ENCODE measurements at places on chromosomes 3 and 15.
A peak's percentile ranks its signal among the peaks of the same experiment; 100 is the strongest.

DNA sequence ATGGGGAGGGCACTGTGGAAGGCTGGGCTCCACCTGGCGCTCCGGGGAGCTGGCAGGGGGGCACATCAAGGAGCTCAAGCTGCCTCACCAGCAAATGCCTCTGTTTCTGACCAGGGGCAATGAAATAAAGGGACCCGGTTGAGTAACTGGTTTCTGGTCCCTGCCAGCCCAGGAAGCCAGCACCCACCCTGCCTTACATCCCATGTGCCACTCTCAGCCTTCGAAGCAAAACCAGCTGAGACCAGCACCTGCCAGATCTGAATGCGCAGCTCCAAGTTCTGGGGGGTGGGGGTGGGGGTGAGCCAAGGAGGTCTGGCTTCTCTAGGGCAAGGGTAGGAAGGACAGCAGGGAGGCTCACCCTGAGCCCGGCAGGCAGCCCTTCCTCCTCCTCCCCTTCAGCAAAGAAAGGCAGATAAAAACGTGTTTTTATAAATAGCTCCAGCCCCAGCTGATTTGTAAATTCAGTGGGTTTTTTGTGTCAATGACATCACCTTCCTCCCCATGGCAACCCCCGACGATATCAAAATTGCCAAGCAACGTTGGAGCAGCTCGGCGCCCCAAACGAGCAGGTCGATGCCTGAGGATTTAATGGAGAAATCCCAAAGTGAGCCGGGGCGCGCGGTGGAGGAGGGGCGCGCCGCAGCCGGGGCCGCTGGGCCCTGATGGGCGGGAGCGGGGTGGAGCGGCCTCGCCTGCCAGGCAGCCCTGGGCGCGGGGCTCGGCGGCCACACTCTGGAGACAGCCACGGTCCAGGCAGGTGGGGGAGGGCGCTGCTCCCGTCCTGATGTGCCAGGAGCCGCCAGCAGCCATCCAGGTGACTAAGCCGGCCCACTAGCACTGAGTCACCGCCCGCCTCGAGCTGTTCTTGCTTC lies at the start of gene PAK6:
TSS of gene PAK6 (plus strand) at position 532 of the 872 bp plus-strand sequence. CDS start 25,723 bp downstream, outside the sequence.
- peak; percentile 43 for DNase-seq

DNA sequence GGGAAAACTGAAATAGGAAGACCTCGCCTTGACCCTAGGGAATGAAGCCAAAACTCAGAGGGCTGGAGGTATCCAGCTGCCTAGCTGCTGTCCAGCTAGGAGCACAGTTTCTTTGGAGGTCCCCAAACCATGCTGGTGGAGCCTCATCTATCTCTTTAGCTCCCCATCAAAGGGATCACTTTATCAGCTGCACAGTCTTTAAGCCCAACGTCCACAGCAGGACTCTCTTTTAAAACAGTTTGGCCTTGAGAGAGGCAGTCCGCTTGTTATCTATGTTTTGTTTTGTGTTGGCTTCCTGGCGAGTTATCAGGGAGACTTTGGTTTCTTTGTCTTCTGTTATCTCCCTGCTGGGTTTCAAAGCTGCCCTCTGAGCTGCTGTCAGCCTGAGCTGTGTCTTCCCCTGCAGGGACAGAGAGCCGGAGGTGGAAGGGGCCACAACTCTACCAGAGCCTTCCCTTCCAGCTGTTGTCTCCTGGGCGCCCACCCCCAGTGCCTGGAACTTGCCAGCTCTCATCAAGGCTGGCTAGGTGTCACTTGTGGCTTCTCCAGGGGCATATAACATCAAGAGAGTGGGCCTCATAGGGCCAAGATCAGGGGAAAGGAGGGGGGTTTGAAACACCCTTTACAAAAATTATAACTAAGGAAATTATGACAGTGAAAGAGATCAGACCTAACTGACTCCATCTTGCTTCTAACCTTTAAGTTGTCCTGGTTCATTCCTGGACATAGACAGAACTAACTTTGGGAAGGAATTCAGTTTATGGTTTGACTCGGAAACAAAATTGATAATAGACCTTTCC lies 61.4 kb upstream of the C15orf39 start:
- no peak for DNase-seq

GRCh38 chr3:73465926-73466325 lies 158.8 kb downstream of the PDZRN3 start:
- no peak for DNase-seq

DNA sequence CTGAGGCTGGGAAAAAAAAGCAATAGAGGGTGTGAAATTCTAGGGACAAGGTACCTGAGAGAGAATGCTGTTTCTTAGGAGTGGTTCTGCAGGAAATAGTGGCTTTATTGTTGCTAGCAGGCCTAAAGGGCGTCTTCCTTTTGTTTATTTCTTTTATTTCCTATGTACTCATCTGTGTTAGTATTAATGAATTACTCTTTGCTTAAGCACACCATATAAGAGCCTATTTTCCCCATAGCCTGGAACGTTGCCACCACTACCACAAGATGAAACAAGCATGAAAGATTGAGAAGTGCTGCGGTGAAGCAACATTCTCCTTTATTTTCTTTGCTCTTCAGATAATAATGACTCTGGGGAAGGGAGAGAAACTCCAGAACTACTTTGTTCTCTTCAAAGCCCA lies 21.3 kb upstream of the GOLIM4 start:
- no peak for DNase-seq

GRCh38 chr3:57967590-57967989 lies 40.6 kb upstream of the FLNB start:
- no peak for DNase-seq

- DNase-seq = no peak
Observed at GRCh38 chr15:91965501-91966193, 112.1 kb downstream of the SLCO3A1 start.

DNA sequence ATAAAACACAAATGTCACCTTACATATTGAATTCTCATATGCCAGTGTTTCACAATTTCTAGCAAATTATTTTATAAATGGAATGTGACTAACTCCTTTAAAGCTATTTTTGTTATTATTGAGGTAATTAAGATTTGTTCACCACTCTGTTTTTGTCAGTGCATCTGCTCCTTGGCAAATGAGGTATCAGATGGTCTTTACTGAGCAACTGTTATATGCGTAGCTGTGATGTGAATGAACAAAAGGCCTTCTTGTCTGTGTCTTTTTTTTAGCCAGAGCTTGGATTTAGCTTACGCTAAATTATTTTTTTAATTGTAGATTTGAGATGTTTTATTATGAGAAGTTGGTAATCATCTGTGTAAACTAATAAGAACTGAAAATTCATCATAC lies 125.3 kb downstream of the IL5RA start:
- DNase-seq = no peak

DNA sequence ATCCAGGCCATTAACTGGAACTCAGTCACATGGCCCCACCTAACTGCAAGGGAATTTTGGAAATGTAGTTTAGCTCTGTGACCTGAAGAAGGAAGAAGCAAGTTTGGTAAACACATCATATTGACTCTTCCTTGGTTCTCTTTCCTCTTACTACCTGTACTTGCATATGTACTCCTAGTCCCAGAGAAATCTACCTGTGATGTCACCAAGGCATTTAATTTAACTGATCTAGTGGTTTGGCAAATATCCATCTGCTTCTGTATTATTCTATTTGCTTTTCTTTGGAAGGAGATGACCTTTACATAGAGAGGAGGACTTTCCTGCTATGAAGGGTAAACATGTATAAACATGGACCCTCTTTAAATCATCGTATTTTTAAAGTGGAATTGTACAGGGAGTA lies 150.8 kb downstream of the TMEM108 start:
- DNase-seq = no peak

DNA sequence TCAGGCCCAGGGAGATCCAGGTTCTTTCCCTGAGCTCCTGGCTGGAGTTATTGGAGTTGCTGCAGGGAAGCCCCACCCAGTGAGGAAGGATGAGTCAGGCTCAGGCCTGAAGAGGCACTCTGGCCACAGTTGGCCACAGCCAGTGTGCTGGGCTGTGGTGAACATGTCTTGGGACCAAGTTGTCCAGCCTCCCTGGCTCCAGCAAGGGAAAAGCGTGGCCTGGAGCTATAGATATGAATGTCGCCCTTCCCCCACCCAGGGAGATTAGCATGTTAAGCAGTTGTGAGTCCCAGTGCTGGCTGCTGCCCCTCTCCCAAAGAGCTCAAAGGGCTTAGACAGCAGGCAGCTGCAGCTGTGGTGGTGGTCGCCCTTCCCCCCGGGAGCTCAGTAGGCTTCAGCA lies 963.2 kb downstream of the ROBO2 start:
- DNase-seq = no peak

GRCh38 chr3:37144806-37145205 lies 29.6 kb downstream of the LRRFIP2 start:
- DNase-seq = no peak

DNA sequence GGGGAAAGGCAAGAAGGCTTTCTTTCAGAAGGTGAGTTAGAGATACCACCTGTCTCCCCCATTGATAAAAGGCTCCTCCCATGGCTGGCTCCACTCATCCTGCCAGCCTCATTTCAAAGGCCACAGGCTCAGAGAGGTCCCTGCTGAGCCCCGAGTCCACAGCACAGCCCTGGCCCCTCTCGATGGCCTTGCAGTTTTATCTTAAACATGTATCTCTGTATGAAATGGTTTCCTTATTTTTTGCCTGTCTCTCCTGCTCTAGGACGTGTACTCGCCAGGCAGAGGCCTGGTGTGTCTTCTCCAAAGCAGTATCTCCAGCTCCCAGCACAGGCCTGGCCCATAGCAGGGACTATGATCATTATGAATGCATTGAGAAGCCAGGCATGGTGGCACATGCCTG lies 160.5 kb upstream of the NSMCE3 start:
- DNase-seq = no peak

DNA sequence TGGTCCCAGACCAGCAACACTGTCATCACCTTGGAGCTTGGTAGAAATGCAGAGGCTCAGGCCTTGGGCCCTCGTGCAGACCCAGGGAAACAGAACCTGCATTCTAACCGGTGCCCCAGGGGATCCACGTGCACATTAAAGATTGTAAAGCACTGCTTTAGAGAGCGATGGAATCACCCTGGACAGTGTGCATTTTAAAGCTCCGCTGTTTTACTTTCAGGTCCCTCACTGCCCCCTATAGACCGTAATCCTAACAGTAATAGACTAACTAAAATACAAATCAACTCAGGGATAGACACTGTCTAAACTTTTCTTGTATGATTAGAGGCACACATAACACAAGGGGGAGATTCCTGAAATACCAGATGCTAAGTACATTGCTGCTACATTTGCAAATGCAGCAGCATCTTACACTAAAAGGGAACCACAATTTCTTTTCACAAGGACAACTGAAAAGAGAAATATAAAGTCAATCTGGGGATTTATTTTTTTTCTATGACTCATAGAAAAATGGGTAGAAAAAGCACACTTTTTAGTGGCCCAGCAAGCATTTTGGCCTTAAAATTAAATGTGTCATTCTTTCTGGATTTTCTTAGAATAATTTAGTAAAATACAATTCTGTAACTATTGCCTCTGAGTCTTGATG lies 10.5 kb upstream of the SH3GL3 start:
- DNase-seq = no peak

DNA sequence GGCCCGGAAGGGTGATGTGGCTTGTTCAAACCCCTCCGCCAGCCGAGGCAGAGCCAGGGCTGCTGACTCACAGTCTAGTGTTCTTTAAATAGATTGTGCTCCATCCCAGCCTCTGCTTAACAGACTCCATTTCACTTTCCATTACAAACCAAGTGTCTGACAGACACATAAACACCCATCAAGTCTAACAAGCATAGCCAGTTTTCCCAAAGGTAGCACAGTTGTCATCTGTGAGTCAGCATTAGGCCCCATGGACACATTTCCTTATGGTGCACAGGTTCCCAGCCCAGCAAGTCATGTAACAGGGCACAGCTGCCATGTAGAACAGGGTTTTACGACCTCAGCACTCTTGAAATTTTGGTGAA lies 109.9 kb upstream of the RAP2B start:
- no peak for DNase-seq

DNA sequence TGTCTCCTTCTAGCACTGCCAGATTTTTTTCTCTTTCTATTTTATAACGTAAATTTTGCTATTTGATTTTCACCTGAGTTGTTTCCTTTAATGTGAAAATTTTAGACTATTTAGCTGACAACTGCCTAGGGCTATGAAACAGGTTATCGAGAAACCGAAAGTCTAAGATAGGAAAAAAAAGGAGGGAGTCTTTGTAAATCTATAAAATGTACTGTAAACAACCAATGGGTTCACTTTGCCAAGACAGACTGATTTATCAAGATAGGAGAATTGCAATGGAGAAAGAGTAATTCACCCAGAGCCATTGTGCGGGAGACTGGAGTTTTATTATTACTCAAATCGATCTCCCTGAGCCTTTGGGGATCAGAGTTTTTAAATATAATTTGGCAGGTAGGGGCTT lies 50.0 kb downstream of the TM4SF18 start:
- no peak for DNase-seq

- DNase-seq = no peak
Observed at GRCh38 chr3:141575879-141576743, 89.3 kb downstream of the RASA2 start.

DNA sequence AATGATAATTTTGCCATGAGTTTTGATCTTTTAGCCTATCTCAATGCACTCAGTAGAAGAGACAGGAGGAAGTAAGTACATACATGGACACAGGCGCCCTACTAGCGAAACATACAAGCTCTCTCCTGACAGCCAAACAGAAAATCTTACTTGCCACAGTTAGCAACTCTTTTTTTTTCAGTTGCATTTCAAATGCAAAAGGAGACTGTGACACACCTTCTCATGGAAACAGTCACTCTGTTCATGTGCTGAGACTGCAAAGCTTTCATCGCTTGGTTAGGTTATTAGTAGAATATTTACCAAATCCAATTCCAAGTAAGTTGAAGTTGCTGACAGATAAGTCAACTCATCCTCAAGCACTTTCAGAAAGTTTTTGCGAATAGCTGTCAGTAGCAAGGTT lies 223.3 kb downstream of the FOXP1 start:
- peak; percentile 40 for DNase-seq

DNA sequence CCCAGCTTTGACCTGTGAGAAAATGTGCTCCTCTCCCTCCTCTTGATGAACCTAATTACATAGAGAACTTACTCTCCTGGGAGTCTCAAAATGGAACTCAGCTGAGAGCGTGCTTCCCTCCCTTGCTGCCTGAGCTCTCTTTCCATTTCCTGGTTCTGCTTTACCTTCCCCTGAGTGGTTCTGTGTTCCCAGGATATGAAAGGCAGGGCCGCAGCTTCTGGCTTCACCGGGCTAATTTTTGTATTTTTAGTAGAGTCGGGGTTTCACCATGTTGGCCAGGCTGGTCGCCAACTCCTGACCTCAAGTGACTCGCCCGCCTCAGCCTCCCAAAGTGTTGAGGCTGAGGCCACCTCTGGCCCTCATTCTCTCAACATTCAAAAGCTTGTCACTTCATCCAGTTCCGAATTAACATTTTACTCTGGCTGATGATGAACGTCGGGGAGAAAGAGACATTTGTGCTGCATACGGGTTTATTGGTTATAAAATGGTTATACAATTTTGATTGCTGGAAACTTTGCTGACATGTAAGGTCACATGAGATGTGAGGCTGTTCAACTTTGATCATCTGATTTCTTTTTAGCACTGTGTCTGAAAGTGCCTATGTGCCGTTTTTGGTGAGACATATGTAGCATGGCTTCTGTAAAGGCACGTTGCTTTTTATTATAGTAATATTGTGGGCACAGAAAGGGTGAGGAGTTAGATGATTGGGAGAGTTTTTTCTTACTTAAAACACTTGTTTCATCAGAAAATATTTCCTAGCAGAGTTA lies 6.6 kb downstream of the PLS1 start:
- no peak for DNase-seq

- no peak for DNase-seq
Observed at GRCh38 chr3:148866261-148866660, 1.2 kb downstream of the CPA3 start.

- DNase-seq = no peak
Observed at GRCh38 chr15:71224024-71224423, 108.8 kb downstream of the THSD4 start.

GRCh38 chr3:11559816-11560633 lies 83.7 kb downstream of the VGLL4 start:
- DNase-seq = no peak

GRCh38 chr3:118833075-118833474 lies 201.6 kb downstream of the IGSF11 start:
- no peak for DNase-seq

Data from activated naive CD4-positive, alpha-beta T cell treated with anti-CD3 and anti-CD28 coated beads, Interleukin-2, amount 50 U/mL, for 16 hours (primary cell).